ENCODE measurements at places on chromosomes 2 and 18.

DNA sequence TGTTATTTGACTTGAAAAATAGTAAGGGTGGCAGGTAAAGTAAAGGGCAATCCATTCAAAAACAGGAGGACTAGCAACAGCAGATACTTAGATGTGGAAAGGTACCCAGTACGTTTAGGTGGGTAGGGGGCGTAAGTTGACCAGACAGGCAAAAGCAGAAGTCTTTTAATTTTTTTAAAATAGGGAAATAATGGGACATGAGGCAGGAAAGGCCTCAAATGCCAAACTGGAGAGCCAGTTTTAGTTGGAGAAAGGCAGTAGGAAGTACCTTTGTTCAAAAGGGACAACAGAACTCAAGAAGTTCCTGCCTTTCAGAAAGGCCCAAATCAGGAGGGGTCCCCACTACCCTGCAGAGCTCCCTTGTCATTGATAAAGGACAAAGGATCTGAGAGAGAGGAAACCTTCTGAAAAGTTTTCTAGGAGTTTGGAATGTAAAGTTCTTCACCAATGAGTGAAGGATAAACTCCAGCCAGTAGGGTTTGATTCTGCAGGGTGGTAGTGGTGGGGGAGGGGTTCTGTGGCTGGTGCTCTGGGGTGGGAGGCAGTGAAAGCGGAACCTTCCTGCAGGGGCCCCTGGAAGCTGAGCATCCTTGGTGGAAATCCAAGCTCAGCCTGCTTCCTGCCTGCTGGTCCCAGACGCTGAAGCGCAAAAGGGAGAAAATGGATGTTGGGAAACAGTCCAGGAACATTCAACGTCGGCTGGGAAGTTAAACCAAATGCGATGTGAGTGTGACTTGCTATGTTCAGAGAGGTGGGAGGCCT lies 40.1 kb downstream of the TMEM17 start:
- no peak for DNase-seq

DNA sequence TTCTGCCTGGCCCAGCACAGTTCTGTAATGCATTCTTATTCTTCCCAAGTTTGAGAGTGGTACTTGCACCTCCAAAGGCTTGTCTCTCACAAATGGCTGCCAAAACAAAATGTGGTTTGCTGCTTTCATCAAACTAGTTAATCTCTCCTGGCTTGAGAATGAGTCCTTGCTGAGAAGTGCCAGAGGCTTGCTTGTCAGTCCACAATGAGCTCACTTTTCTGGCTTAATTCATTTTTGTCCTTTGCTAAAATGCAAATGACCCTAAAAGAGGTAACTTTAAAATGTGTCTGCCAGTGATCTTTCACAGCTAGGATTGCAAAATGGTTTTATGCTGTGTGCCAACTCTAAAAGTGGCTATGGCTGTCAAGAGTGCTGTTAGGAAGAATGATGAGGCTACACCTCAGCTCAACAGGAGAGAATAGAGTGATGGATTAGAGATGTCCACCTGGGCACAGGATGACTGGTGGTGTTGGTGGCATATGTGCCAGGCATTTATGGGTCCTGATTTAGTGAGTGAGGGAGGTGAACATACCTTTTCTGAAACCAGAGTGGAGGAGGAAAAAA lies 291.2 kb upstream of the HNMT start:
- no peak for DNase-seq

GRCh38 chr2:101501443-101501842 lies 26.5 kb upstream of the RFX8 start:
- no peak for DNase-seq

- DNase-seq, result no peak
These were observed 310.0 kb downstream of the DPP10 start for GRCh38 chr2:114752425-114752824.

- no peak for DNase-seq
These were observed 228.0 kb downstream of the IKZF2 start for GRCh38 chr2:212923393-212923792.

GRCh38 chr2:144331674-144332355 lies 188.1 kb downstream of the ZEB2 start:
- DNase-seq, result peak; percentile 41

GRCh38 chr18:32461709-32462272 lies 8.9 kb downstream of the GAREM1 start:
- no peak for DNase-seq

DNA sequence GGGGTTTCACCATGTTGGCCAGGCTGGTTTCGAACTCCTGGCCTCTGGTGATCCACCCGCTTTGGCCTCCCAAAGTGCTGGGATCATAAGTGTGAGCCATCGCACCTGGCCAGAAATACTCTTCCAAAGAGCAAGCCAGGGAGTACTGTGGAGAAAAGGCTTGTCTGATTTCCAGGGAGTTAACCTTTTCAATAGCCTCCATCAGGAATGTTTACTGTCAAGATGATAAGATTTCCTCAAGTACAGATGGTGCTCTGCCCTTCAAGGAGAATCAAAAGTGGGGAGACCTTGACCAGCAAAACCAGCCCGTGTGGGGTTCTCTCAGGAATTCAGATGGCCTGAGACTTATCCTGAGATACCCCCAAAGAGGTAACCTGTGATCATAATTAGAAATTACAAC lies 237.2 kb downstream of the PRKCE start:
- DNase-seq, result no peak

GRCh38 chr2:37350034-37350433 lies 5.6 kb downstream of the QPCT start:
- no peak for DNase-seq

GRCh38 chr2:30233271-30234009 lies 2.1 kb downstream of the LBH start:
- no peak for DNase-seq

GRCh38 chr2:205699515-205700289 lies 17.4 kb downstream of the NRP2 start:
- DNase-seq, result no peak

- DNase-seq, result no peak
These were observed 23.0 kb upstream of the RTTN start for GRCh38 chr18:70228536-70228935.

- DNase-seq, result no peak
These were observed 29.5 kb downstream of the SCYGR8 start for GRCh38 chr2:227774895-227775842.

DNA sequence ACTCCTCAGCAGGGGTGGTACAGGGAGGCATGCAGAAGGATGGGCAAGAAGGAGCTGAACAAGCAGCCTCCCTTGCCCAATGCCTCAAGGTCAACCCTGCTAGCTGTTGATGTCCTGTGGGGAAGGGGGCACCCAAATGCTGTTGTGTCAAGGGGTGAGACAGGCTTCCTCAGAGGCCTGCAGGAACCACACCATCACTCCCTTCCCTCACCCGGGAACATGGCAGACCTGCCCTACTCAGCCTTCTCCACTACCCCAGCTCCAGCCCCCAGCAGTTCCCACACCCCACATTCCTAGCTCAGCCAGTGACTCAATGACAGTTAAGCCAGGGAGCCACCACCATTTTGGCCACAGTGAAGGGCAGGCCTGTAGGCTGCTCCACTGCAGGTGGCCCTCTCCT lies 53.9 kb upstream of the RMP24 start:
- DNase-seq, result no peak

DNA sequence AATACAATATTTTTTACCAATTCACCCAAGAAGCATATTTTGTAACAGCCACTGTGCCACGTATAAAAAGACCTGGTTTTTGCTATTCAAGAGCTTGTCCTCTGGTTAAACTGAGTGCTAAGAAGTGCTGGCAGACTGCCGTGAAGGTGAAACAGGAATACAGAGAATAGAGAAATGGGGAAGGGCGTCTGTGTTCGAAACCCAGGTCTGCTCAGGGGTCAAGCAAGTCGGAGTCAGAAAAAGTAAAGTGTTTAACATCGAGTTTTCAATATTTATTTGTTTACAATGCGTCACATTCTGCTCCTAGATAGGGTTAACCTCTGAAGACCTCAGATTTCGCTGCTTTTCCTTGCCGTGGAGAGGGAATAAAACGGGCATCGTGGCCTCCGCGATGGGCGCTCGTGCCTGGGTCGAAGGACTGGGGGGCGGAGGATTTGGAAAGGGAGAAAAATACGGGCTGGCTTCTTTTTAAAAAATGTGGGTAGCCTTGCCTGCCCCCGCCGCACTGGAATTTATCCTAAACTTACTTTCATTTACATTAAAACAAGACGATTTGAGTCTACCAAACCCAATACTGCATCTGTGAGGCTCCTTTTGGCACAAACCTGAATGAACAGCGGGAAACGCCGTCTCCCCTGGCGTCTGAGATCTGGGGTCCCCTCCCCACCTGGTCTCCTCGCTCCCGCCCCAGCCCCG lies 1.1 kb upstream of the SNTG2 start:
- no peak for DNase-seq

DNA sequence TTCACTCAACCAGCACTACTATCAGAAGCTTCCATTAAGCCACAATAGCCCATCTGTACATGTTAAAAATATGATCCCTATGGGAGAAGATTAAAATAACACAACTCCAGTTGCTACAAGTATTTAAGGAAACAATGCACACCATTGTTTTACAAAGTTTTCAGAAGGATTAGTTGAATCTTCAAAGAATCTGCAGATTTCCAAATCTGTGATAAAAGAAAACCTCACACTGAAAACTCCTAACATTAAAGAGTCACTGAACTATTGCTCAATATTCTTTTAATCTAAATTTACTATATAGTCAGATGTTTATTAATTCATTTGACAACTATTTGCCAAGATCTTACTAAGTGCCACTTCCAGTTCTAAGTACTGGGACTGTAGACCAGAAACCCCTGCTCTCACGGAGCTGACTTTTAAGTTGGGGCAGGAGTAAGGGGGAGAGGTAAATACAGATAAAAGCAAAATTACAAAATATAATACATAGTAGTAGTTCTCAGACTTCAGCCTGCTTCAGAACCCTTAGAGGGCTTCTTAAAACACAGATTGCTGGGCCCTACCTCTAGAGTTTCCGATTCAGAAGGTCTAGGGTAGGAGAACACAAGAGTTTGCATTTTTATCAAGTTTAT lies 94.4 kb downstream of the STK39 start:
- DNase-seq, result no peak

DNA sequence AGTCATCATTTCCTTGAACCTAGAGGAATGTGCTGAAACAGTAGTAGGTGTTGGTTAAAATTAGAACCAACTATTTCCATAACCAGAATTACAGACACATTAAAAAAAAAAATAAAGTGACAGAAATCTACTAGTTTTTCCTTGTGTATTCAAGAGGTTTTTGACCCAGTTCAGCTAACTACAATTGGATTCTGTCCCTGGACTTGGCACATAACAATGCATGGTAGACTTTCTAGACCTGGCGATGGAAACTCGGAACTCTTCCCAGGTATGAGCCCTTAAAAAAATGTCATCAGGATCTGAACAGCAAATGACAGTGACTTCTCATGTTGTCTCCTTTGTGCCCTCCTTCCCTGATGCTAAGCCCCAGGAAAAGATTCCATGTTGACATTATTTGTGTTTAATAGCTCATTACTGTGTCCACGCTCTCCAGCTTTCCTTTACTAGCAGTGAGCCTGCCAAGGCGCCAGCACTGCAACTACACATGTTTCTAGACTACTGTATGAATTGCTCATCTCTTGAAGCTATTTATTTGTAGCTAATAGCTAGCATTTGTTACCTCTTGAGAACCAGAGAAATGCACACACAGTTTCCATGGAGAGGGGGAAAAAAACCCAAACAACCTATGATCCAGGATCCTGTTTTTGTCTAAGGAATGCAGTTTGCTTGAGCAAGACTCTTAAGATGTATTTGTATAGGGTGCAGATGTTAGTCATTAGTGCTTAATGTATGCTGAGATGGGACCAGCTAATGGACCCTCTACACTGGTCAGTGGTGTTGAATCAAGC lies 148.5 kb downstream of the FMNL2 start:
- DNase-seq, result no peak

- DNase-seq, result no peak
These were observed 36.5 kb upstream of the HTR2B start for GRCh38 chr2:231161252-231161839.
